ENCODE measurements at places on chromosomes 4 and X.

GRCh38 chrX:13983734-13984133 lies 46.0 kb downstream of the GEMIN8 start:
- no peak for DNase-seq
- H3K27ac ChIP-seq, result no peak overlapping the region
- H3K4me1 ChIP-seq, result peaks cover 3% of the 10 kb centered on the region
- peaks cover 3% of the 10 kb centered on the region for H3K36me3 ChIP-seq
- H3K27me3 ChIP-seq, result no peaks in the 10 kb centered on the region

DNA sequence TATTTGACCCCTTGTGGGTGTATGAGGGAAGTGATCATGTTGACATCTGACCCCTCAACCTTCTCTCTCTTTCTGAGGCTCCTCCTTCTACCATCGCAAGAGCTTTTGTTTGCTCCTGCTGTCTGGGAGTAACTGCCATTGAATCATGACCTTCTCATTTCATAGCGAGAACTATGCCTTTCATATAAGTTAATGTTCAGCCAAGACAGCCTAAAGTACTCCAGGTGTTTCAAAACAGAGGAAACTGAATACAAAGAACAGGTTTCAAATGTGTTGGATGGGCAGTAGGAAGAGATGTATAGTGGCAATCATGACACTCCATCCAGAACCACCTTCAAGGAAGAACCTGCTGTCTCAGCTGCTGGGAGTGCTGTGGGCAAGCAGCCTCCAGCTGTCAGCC lies 403.1 kb downstream of the MID1IP1 start:
- no peak overlapping the region for H3K4me3 ChIP-seq
- H3K27ac ChIP-seq, result peak overlapping the region; percentile 89
- H3K4me1 ChIP-seq, result peaks cover 62% of the 10 kb centered on the region
- peaks cover 2% of the 10 kb centered on the region for H3K36me3 ChIP-seq

- no peak overlapping the region for H3K4me3 ChIP-seq
- no peak overlapping the region for H3K27ac ChIP-seq
- no peak for DNase-seq
- H3K4me1 ChIP-seq, result no peaks in the 10 kb centered on the region
- no peaks in the 10 kb centered on the region for H3K36me3 ChIP-seq
Measured at GRCh38 chr4:123517971-123518370, 121.4 kb downstream of the SPRY1 start.

GRCh38 chr4:16824278-16824806 lies 74.1 kb downstream of the LDB2 start:
- no peaks in the 10 kb centered on the region for H3K4me1 ChIP-seq
- no peak overlapping the region for H3K27ac ChIP-seq
- no peak for DNase-seq
- H3K36me3 ChIP-seq, result no peaks in the 10 kb centered on the region
- peaks cover 3% of the 10 kb centered on the region for H3K27me3 ChIP-seq

- H3K4me1 ChIP-seq, result no peaks in the 10 kb centered on the region
- no peak overlapping the region for H3K27ac ChIP-seq
- H3K36me3 ChIP-seq, result no peaks in the 10 kb centered on the region
- no peak for DNase-seq
- H3K4me3 ChIP-seq, result no peak overlapping the region
- H3K27me3 ChIP-seq, result peaks cover 6% of the 10 kb centered on the region
Measured at GRCh38 chr4:67344594-67345380, 200.5 kb downstream of the CENPC start.

DNA sequence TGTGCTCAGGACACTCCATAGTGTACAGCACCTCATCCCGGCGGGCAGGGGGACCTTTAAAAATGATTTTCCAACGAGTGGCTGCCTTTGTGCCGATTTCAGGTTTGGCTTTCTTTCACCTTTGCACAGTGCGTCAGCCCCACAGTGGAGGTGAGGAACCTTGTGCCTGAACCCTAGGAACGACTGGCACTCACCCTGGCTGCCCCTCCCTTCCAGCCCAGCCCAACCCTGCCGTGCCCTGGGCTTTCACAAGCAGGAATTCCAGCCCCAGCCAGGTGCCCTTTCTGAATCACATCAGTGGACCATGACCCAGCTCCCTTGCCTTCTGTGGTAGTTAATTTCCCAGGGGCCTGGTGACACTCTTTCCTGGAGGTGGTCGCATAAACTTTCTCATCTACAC lies 1.3 kb downstream of the TMEM164 start:
- H3K27ac ChIP-seq, result no peak overlapping the region
- no peaks in the 10 kb centered on the region for H3K27me3 ChIP-seq
- peak overlapping the region; percentile 85 for H3K4me3 ChIP-seq
- H3K4me1 ChIP-seq, result peaks cover 34% of the 10 kb centered on the region
- DNase-seq, result no peak

DNA sequence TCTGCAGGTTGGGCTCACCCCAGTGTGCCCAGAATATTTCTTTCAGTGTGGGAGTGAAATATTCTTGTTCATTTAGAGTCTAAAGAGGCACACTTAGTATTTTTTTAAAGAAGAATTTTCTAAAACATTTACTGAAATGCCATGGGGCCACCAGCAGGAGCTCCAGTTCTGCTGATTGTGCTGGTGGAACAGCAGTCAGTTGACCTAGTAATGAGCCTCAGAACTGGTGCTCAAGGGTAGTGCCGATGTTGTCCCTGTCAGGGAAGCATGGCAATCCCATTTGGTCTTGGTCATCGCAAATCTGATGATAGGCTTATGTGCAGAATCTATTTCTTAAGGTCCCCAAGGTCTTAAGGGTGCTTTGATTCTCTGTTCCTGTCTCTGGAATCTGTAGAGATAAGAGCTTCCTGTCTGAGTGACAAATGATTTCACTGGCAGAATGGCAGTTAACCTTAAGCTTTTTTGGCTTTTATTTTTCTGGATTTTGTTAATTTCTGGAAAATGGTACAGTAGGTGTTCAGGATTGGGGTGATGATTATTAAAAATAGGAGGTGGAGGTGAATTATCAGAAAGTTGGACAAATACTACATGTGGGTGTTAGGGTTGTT lies 31.3 kb downstream of the JADE1 start:
- no peak for DNase-seq
- no peak overlapping the region for H3K4me3 ChIP-seq
- H3K27ac ChIP-seq, result peak overlapping the region; percentile 75
- H3K36me3 ChIP-seq, result peaks cover 34% of the 10 kb centered on the region
- H3K4me1 ChIP-seq, result peaks cover 44% of the 10 kb centered on the region

GRCh38 chr4:120672558-120673147 lies 249.9 kb downstream of the PRDM5 start:
- H3K4me1 ChIP-seq, result no peaks in the 10 kb centered on the region
- H3K27me3 ChIP-seq, result peaks cover 7% of the 10 kb centered on the region
- H3K27ac ChIP-seq, result no peak overlapping the region
- DNase-seq, result no peak

GRCh38 chrX:8639949-8640475 lies 91.9 kb downstream of the ANOS1 start:
- no peak for DNase-seq
- no peak overlapping the region for H3K27ac ChIP-seq
- no peaks in the 10 kb centered on the region for H3K36me3 ChIP-seq
- no peaks in the 10 kb centered on the region for H3K27me3 ChIP-seq
- H3K4me1 ChIP-seq, result no peaks in the 10 kb centered on the region
